ENCODE measurements at places on chromosomes 13 and 19. TPM values are rescaled to one million over a fixed set of nuclear protein-coding genes. Genes with fewer than 3 reads are reported as not detected.

GRCh38 chr13:42021851-42022250 is 26.6 kb upstream of the DGKH start:
- no peak for DNase-seq

- DNase-seq, result no peak
Measured at GRCh38 chr13:109840201-109840892, 54.0 kb upstream of the IRS2 start.

DNA sequence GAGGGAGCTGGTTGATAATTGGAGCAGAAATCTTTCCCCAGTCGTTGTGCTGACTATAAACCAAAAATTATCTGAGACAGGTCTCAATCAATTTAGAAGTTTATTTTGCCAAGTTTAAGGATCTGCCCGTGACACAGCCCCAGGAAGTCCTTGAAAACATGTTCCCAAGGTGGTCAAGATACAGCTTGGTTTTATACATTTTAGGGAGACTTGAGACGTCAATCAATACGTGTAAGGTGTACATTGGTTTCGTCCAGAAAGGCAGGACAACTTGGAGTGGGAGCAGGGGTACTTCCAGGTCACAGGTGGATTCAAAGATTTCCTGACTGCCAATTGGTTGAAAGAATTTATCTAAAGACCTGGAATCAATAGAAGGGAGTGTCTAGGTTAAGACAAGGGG is 17.6 kb downstream of the CFAP97D2 start:
- no peak for DNase-seq

DNA sequence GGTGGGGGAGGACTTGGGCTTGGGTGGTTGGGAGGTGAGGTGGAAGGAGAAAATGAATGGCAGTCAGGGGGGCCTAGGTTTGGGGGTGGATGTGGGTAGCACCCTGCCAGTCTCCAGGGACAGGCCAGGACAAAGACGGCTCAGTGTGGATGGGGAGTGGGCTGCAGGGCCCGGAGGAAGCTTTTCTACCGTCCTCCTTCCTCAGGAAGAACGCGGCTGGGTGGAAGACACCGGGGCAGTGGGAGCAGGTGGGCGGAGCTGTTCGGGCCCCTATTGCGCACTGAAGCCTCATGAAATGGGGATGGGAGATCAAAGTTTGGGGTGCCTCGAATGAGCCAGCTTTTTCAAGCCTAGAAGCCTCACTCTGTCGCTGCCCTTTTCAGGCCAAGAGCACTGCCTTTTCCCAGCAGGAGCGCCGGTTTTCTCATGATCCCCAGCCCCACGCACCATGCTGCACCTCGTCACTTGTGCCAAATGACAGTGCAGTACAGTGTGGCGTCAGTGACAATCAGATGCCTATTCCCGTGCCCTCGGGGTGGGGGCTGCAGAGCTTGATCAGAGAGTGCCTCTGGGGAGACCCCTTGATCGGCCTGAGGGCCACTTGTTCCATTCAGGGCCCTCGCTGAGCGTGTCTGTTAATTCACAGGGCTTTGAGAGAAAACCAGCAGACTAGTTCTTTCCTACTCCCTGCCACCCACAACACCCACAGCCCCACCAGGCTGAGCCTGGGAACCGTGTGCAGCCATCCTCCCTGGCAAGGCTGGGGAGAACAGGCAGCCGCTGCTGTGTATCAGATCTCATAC is 1.5 kb downstream of the CALM3 start:
- no peak for DNase-seq

GRCh38 chr19:40933025-40933424 is 51.0 kb upstream of the CYP2A7 start:
- no peak for DNase-seq

DNA sequence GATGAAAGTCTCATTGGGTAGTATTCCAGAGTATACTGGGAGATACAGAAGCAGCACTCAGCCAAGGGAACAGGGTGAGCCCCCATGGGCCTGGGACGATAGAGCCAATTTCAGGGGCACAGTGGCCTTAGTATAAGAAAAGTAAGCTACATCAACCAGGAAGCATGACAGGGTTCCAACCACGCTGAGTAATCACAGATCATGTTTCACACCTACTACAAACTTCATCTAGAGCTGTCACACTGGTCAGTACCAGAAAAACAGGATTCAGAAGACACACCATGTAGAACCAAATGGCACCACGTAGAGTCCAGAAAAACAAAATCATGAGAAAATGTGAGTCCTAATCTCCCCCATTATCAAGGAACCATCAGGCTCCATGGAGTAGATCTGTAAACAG is 1292.4 kb upstream of the MIR17HG start:
- DNase-seq, result no peak

GRCh38 chr13:60482012-60482411 is 85.0 kb downstream of the TDRD3 start:
- no peak for DNase-seq

- no peak for DNase-seq
Measured at GRCh38 chr13:113135281-113135760, 12.7 kb downstream of the F10 start.

DNA sequence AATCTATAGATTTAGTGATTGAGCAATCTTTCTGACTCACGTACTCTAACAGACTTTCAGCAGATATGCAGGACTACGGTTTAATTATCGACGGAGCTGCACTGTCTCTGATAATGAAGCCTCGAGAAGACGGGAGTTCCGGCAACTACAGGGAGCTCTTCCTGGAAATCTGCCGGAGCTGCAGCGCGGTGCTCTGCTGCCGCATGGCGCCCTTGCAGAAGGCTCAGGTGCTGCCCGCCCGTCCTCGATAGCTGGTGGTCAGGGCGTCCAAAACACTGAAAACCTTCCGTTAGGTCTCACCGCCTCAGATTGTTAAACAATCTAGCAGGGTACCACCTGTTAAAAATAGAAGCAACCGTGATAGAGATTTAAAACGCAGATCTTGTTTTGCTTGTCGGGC is 113.2 kb upstream of the MCF2L start:
- DNase-seq, result no peak

- DNase-seq, result no peak
Measured at GRCh38 chr19:4454747-4455718, 2.6 kb downstream of the UBXN6 start.

- no peak for DNase-seq
Measured at GRCh38 chr13:99467764-99468163, 33.5 kb upstream of the TM9SF2 start.

DNA sequence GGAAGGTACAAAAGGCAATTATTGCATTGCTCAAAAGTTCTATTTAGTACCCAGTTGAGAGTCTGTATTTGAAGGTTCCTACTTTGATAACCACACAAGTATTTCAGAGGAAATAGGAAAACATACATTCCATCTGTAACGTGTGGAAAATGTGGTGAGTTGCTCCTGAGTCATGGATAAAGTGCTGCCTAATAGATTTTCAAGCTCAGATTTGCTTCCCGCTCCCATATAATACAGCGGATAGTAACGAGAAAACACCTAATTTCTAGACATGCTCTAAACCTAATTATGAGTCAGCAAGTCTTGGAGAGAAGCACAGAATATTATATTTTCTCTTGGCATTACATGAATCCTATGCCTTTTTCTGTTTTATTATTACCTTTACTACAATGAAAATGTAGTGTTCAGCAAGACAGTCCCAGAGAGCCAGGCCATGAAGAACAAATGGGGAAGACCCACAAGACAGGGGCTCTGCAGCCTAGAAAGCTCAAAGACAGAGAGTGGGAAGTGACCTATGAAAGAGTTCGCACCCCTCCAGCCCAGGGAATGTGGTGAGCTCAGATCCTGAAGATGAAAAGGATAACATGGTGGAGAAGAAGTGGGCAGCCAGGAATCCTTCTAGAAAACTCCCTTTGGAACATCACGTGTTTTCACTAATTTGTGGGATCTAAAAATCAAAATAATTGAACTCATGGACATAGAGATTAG is 116.1 kb downstream of the STARD13 start:
- no peak for DNase-seq

DNA sequence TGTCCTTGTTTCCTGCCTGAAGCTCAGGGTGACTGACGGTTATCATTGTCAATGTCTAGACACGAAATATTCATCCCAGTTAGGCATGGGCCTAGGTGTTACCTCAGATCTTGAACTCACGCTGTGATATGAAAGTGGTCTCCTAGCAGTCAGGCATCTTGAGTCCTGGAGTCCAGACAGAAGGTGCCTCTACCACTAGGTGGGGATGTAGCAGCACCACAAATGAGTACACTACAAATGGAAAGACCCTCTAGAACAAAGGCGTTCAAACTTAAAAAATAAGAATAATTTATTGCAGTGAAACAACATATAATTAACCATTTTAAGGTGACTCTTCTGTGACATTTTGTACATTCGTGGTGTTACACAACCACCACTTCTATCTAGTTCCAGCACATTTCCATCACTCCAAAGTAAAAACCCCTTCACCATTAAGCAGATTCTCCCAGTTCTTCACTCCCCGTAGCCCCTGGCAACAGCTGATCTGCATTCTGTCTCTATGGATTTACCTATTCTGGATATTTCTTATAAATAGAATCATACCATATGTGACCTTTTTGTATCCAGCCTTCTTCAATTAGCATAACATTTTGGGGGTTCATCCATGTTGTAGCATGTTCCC is 11.9 kb upstream of the FRY start:
- no peak for DNase-seq

- no peak for DNase-seq
Measured at GRCh38 chr13:53501387-53501786, 472.8 kb downstream of the OLFM4 start.

The KLC3 gene
- not detected for total RNA-seq

The MEGF8 gene
- 15.3 TPM for total RNA-seq

The PEAK3 gene
- 0.09 TPM for total RNA-seq

The FAM83E gene
- not detected for total RNA-seq

The LILRB4 gene
- total RNA-seq, result 11.7 TPM

The KLK11 gene
- 34.0 TPM for total RNA-seq

The CBY2 gene
- total RNA-seq, result not detected

The NECTIN2 gene
- 70.1 TPM for total RNA-seq

The RFXANK gene
- 46.8 TPM for total RNA-seq

The DNAJB1 gene
- 127 TPM for total RNA-seq

The FFAR2 gene
- total RNA-seq, result 0.75 TPM

The DIAPH3 gene
- total RNA-seq, result 1.7 TPM

The MAMSTR gene
- total RNA-seq, result 3.0 TPM

The PGLYRP2 gene
- total RNA-seq, result not detected

The GARIN5A gene
- total RNA-seq, result not detected

The KLK7 gene
- total RNA-seq, result not detected
